Epithelial cell of proximal tubule (primary cell): ENCODE measurements at places on chromosomes 13 and 19. TPM values are rescaled to one million over a fixed set of nuclear protein-coding genes. Genes with fewer than 3 reads are reported as not detected.

CYP4F11 gene
- not detected in 2 replicates for total RNA-seq

DNA sequence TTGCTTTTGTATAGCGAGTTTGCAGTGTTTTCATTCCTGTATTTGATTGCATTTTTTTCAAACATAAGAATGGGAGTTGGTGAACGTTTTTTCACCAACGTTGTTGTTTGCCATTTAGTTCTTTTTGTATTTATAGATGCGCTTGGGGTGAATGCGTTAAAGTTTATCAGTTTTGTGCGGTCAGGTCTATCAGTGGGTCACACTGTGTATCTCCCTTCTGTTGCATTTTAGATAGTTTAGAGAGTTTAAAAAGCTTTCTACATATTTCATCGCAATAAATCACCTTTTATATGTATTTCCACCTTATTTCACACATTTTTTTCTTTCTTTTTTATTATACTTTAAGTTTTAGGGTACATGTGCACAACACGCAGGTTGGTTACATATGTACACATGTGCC lies 16.4 kb downstream of the OR7A5 start:
- DNase-seq = no peak

DNA sequence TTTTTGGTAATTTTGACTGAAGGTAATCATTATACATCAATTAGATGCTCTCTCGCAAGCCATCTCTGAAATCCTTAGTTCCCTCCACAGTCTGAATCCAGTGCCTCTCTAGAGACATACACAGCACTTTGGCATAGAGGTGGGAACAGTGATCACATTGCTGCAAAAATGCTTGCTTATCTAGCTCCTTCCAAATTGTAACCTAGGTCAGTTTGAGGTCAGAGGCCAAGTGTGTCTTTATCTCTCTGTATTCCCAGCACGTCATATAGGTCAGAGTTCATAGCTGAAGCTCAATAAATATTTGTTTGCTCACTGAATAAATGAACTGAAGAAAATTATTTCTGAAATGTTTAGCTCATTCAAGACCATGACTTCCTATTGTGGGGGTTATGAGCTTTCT lies 462.5 kb downstream of the DIAPH3 start:
- no peak for DNase-seq

DNA sequence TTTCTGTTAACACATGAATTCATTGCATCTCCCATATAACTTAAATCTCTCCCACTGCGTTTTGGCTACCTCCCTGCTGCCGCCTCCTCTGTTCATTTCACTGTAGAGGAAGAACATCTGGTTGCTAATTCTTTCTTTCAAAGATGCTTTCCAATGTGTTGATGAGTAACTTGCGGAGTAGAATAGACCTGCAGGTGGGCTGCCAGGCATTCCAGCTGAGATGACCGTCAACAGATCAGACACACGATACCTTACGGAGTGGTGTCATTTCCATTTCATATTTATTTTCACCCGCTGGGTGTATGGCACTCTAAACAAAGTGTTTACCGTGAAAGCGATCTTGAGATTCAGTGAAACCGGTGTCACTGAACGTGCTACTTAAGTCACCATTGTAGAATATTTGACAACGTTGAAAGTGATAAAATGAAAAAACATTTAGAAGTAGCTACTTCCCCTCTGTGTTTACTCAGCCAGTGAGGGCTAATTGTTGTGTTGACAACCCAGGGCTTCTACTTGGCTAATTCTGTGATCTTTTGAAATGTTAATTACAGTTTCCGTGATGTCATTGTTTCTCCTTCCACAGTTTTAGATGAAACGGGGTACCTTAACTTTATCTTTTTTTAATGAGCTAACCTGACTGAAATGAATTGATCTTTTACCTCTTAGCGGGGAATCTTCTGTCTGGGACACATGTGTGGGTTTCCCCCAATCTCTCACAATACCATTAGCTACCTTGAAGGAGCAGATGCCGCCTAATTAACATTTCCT lies 228.5 kb upstream of the ARGLU1 start:
- DNase-seq = no peak

DNA sequence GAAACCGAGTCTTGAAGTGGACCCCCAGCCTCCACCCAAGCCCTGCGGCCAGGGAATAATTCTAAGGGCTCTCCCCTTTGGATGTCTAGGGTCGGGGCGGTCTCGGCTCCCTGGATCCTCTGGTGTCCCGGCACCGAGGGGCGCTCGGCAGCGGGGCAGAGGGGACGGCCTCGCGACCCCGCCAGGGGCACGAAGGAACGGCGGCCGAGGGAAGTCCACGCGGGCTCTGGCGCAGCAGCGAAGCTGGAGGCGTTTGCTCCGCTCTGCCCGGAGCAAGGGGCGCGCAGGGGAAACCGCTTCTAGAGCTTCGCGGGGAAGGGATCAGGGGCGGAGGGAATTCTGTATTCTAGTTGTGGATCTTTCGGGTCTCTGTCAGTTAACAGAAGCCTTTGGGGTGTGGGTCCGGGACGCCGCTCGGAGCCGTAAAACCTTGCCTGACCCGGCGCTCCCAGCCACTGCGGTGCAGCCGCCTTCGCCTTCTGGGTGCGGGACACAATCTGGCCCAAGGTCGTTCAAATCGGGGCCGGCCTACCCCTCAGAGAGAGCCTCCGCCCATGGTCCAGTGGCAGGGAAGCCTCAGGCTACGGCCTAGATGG lies 118.2 kb downstream of the KCNRG start:
- DNase-seq = no peak

- DNase-seq = no peak
Measured at GRCh38 chr19:16457195-16457953, 14.4 kb downstream of the EPS15L1 start.

- no peak for DNase-seq
Measured at GRCh38 chr13:105908586-105908985, 626.9 kb downstream of the EFNB2 start.

NPHS1 gene
- not detected in 2 replicates for total RNA-seq

ADGRE2 gene
- under 0.01 and 0.12 TPM in 2 replicates for total RNA-seq

DNA sequence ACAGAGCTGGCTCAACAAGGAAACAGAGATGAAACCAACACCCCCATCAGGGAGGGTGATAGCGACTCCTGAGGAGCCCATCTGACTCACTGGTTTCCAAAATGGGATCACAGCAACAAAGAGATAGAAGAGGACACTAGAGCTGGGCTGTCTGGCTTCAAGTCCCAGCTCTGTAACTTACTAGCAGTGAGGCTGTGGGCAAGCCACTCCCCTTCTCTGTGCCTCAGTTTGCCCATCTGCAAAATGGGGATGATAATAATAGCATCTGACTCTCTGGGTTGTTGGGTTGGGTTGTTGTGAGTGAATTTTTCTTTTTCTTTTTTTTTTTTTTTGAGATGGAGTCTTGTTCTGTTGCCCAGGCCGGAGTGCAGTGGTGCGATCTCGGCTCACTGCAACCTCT lies 14.3 kb downstream of the IGSF23 start:
- no peak for DNase-seq

DNA sequence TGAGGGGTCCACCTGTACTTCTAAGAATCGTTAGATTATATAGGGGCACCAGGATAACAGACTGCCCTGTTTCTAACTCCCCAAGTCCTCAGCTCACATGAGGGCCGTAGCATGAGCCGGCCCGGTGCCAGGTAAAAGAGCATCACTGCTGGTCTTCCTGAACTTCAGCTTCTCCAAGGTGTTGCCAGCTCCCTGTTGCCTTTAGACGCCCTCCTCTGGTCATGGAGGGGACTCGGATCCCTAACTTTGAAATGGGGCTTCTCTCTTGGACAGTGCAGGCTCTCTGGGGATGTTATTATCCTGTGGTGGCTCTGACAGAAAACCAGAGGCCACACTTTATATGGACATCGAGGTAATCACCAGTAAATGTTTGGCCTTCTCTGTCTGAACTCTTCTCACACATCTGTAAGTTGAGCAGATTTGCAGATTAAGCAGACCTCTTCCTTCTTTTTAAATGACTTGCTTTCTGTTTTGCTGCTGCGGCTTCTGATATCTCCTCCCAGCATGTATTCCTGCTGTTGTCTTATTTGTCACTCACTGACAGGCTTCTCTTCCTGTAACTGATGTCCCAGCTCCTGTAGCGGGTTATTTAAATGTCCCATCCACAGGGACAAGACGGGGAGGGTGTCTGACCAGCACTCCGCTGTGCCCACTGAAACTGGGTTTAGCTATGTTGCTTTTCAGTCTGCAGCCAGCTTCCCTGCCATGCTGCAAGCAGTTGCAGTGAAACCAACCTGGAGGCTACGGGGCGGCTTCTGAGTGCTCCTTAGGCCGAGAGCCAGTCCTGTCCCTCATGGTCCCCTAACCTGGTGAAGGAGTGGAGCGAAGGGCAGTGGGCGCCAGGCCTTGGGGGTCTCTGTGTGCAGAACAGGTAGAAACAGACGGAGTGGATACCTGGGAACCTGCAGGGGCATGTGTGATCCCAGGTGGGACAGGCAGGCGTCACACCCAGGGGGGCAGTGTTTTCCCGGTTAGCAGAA lies 39.2 kb downstream of the TSSK6 start:
- no peak for DNase-seq

GRCh38 chr13:71851498-71852409 lies 15.2 kb downstream of the DACH1 start:
- DNase-seq = no peak

C1QTNF9B gene
- total RNA-seq = not detected in 2 replicates

ZNF816 gene
- 2.5 and 4.2 TPM in 2 replicates for total RNA-seq
